ENCODE measurements at places on chromosomes 11 and 22.
A peak's percentile ranks its signal among the peaks of the same experiment; 100 is the strongest.

DNA sequence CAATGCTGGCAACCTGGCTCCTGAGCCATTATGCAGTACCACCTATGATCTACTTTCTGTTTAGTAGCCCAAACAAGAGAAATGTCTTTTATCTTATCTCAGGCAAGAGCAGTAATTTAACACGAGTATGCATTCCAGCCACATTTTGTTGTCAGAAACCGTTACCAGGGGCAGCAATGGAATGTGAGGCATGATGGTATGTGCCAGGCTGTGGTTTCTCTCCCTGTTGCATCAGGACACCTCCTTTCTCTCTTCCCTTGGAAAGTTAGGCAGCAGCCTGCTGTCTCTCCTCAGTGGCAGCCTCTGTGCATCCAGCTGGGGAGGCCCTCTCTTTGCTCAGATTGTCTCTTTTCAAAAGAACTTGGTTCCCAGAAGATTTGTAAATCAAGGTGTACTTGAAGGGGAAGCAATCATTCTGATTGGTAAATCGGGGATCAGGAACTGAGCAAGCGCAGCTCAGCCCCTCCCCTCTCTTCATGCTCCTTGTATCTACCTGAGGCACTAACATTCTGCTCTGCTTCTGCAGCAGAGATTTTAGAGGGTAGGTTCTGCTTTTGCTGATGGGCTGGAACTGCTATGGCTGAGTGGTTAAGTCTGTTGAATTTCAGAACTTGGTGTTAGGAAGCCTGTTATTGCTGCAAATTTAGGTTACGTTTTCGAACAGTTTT is 229.2 kb downstream of the ADAMTS15 start:
- no peak for DNase-seq

DNA sequence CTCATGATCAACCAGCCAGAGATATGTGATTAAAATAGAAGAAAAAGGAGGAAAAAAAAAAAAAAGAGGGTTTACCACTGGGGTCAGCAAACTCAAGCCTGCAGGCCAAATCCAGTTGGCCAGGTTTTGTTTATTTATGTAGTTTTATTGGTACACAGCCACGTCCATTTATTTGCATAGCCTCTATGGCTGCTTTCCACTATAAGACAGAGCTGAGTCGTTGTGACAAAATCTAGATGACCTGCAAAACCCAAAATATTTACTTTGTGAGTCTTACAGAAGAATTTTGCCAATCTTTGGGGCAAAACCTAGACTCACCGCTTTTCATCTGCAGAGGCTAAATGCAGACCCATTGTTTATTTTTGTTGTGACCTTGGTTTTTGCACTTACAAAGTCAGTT is 87.1 kb downstream of the TENM4 start:
- no peak for DNase-seq

GRCh38 chr11:92123540-92123939 is 101.1 kb upstream of the FAT3 start:
- DNase-seq, result no peak

DNA sequence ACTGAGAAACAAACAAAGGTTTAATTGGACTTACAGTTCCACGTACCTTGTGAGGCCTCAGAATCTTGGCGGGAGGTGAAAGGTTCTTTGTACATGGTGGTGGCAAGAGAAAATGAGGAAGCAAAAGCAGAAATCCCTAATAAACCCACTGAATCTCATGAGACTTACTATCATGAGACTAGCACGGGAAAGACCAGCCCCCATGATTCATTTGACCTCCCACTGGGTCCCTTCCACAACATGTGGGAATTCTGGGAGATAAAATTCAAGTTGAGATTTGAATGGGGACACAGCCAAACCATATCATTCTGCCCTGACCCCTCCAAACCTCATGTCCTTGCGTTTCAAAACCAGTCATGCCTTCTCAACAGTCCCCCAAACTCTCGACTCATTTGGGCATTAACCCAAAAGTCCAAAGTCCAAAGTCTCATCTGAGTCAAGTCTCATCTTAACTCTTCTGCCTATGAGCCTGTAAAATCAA is 617.4 kb downstream of the CNTN5 start:
- DNase-seq, result no peak

- no peak for DNase-seq
Measured at GRCh38 chr22:23220485-23221350, 40.4 kb downstream of the BCR start.

DNA sequence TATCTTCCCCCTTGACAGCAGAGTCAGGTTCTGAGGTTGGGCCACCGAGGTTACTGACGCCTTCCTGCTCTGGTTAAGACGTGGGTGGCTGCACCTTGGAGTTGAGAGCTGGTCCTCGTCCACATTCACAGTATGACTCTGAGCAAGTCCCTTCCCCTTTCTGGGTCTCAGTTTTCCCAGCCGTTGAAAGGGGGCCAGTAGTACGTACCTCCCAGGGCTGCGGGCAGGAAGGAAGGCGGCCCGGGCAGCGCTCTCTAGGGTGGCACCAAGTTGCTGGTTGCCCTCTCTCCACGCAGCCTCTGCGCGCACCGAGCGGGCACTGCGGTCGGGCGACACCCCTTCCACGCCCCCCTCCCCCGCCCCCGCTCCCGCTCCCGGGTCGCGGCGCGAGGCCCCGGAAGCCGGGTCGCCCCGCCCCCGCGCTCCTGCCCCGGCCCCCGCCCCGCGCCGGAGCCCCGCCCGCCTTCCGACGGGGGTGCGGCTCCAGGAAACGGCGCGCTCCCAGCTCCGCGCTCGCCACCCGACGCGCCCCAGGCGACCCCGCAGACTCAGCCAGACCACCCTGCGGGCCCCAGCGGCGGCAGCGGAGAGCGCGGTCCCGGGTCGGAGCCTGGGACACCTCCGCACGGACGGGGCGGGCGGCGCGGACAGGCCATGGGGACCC is at the start of gene EHBP1L1:
EHBP1L1 (plus strand) TSS at position 486 of the 664 bp plus-strand sequence. CDS start 250 bp downstream, outside the sequence.
- peak; percentile 56 for DNase-seq

GRCh38 chr22:33576205-33576604 is 344.1 kb downstream of the LARGE1 start:
- no peak for DNase-seq

DNA sequence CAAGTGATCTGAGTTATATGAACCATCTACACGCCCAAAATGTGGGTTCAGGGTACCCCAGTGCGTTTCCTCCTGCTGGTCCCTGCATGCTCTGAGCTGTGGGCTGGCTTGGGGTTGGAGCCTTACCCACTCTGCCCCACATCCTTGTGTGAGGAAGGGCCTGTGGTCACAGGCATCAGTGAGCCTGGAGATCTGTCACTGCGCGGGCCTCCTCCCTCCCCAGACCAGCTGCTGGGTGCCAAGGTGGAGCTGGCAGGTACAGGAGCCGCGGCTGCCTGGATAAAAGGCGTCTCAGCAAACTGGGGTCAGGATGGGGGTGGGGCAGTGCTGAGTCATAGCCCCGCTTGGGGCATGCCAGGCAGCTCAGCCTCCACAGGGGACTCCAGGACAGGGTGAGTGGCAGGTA is 17.9 kb downstream of the GNAZ start:
- no peak for DNase-seq

DNA sequence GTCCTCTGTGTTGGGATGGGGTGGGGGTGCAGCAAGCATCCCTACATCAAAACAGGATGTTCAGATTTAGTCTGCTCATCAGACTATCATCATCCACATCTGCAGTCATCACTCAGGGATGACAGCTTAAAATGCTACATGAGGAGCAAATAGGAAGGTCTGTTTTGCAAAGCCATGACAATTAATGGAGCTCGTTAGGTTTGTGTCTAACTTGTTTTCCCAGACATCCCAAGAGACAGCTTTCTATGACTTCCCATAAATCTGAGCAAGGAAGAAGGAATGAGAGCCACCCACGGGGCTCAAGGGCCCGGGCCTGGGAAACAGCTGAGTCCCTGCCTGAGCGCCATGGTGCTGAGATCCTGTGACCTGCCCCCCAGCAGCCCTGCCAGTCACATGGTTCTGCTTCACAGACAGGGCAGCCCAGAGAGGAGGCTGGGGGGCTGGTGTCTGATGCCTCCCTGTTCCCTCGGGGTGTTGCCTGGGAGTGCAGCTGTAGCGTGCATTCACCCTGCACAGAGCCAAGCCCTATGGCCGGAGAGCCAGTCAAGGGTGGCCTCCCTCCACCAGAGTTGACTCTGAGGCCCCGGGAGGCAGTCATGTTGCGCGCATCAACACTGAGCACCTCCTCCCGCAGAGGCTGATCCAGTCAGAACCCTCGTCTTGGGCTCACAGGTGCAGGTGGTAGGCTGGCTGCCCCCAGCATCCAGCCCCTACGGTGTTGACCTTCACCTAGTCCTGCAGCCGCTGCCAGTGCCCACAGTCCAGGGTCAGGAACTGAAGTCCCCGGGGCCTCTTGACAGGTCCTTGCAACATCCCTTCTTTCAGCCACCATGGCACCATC is 12.1 kb downstream of the DERL3 start:
- no peak for DNase-seq

DNA sequence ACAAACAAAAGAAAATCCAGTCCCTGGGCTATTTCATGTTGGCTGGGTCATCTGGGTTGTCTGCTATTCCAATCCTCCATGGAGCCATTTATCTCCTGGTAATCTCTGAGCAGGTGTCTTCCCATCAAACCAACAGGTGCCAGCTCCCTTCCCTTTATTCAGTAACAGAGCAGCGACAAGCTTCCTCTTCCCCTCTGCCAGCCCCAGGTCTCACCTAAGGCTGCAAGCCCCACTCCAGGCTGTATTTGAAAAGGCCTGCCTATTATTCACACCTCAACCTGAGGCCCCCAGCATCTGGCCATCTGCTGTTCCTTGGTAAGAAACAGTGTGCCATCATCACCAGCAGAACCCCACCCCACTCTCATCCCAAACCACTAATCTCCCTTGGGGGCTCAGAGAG is 436.2 kb downstream of the BUD13 start:
- DNase-seq, result no peak

GRCh38 chr22:39251762-39252460 is 7.1 kb upstream of the PDGFB start:
- no peak for DNase-seq

GRCh38 chr22:27467711-27468110 is 333.8 kb downstream of the MN1 start:
- no peak for DNase-seq

- no peak for DNase-seq
Measured at GRCh38 chr22:24723111-24723510, 51.4 kb downstream of the PIWIL3 start.

GRCh38 chr11:28736256-28736655 is 628.1 kb downstream of the METTL15 start:
- DNase-seq, result no peak

GRCh38 chr11:86934582-86934900 is 20.7 kb downstream of the FZD4 start:
- DNase-seq, result no peak

- DNase-seq, result no peak
Measured at GRCh38 chr11:19777039-19777376, 64.4 kb downstream of the NAV2 start.

DNA sequence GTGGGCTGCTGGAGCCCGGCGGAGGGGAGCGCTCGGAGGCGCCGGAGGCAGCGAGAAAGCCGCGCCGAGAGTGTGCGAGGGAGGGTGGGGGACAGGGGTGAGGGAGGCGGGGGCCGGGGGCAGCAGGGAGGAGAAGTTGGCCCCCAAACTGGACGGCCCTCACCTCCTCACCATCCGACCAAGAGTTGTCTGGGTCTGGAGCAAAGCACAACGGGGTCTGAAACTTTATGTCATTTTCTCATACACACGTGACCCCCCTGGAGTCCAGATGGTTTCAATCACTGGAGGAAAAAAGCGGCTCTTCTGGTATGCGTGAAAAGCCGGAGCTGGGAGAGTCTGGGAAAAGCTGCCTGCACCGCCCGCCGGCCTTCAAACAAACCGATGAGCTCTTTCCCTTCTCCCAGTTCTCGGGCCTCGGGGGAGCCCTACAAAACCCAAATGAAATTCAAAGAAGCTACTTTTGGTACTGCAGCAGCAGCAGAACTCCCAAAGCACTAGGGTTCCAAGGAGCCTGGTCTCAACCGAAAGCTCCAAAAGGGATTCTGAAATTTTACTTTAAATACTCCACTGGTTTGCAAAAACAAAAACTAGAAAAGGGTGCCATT is 39.7 kb upstream of the AKIP1 start:
- no peak for DNase-seq

DNA sequence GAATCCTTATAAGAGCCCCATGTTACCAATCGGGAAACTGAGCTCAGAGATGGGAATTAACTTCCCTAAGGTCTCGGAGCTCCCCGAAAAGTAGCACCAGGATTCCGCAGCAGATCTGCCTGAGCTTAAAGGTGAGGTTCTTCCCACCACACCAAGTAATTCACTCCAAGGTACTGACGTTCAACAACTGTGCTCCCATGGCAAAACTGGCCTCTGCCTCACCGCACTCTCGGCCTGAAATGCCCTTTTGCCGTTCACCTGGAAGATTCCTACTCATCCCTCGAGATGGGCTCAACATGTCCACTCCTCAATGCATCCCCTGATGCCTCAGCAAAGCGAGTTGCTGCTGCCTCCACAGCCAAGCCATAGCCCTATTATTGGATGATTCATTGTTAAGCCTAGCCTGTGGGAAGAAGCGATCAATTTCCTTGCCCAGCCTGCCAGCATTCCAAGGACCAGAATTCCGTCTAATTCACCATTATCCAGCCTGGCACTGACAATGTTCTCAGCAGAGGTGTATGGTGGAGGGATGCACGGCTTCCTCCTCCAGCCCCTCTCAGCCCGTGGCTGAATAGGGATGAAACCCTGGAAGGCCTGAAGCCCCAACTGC is 4.2 kb downstream of the PLAAT3 start:
- no peak for DNase-seq

DNA sequence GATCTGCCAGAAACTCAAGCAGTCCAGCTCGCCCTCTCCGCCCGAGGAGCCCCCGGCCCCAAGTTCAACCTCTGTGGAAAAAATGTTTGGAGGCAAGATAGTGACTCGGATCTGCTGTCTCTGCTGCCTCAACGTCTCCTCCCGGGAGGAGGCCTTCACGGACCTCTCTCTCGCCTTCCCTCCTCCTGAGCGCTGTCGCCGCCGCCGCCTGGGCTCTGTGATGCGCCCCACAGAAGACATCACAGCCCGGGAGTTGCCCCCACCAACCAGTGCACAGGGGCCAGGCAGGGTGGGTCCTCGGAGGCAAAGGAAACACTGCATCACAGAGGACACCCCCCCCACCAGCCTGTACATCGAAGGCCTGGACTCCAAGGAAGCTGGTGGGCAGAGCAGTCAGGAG is 20.8 kb downstream of the USP35 start:
- no peak for DNase-seq

- DNase-seq, result no peak
Measured at GRCh38 chr22:42964994-42965699, 49.8 kb downstream of the PACSIN2 start.

GRCh38 chr22:37229805-37230672 is 14.0 kb downstream of the RAC2 start:
- peak; percentile 82 for DNase-seq
